ENCODE measurements at places on chromosomes 1 and 21.

- no peak for DNase-seq
Measured at GRCh38 chr1:25989440-25990234, 8.2 kb downstream of the PAFAH2 start.

GRCh38 chr1:244603498-244603897 is 49.4 kb upstream of the DESI2 start:
- DNase-seq: no peak

GRCh38 chr1:72109916-72110315 is 172.4 kb downstream of the NEGR1 start:
- no peak for DNase-seq

GRCh38 chr1:117060441-117061317 is 553 bp downstream of the TTF2 start:
- peak; percentile 62 for DNase-seq

DNA sequence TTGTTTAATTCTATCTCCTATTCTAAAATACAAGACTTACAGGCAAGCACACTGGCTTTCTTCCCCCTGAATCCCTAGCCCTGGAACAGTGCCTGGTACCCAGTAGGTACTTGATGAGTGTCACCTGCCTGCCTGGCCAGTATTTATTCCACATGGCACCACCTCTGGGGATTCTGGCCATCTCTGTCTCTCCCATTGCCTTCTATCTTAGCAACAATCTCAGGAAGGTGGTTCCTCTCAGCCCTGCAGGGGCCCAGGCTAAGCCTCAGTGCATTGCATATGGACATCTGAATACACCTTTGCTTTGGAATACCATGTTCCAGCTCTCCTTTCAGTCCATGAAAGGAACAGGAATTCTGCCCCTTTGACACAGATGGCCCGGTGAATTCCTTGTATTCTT is 81.0 kb downstream of the HIVEP3 start:
- DNase-seq: no peak

DNA sequence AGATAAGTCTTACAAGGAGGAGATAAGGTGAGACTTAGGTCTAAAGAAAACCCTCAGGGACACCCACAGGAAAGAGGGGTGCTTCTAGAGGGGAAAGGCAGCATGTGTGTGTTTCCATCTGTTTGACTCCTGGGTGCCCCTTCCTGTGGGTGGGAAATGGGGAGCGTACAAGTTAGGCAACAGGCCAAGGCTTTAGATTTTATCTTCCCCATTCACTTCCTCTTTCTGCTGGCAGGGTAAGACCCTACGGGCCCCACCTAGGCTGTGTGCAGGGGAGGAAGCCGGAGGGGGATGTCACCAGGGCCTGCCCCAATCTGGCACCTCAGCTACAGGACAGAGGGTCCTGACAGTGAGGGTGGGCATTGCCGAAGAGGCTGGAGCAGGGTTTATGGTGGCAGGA is 2.5 kb upstream of the OLIG1 start:
- DNase-seq: no peak

GRCh38 chr1:7538033-7538432 is 233.1 kb upstream of the VAMP3 start:
- no peak for DNase-seq

DNA sequence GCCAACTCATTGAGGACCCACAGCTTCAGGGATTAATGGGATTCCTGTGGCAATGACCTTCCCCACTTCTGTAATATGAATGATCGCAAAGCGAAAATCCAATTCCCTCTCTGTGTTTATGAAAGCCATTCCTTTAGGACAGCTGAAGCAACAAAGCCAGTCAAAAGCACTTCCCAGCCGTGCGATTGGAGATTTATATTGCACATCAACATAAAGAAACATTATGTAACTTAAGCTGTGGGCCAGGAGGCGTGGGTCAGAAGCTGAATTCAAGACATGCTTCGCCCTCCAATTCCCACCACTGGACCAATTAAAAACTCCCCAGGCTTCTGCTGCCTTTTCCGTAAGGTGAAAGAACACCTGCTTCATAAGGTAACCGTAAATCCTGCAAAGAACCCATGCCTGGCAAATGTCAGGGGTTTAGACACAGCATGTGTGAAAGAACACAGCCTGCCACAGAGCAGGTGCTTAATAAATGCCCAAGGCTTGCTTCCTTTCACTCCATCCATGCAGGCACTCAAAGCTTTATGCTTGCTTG is 138.9 kb upstream of the SOD1 start:
- DNase-seq: no peak

- DNase-seq: peak; percentile 82
Measured at GRCh38 chr1:145720878-145721671, 1.8 kb downstream of the CD160 start.

- DNase-seq: peak; percentile 78
Measured at GRCh38 chr1:30759718-30760281, 2.2 kb upstream of the LAPTM5 start.

- DNase-seq: no peak
Measured at GRCh38 chr1:225880222-225880588, 2.0 kb downstream of the TMEM63A start.

DNA sequence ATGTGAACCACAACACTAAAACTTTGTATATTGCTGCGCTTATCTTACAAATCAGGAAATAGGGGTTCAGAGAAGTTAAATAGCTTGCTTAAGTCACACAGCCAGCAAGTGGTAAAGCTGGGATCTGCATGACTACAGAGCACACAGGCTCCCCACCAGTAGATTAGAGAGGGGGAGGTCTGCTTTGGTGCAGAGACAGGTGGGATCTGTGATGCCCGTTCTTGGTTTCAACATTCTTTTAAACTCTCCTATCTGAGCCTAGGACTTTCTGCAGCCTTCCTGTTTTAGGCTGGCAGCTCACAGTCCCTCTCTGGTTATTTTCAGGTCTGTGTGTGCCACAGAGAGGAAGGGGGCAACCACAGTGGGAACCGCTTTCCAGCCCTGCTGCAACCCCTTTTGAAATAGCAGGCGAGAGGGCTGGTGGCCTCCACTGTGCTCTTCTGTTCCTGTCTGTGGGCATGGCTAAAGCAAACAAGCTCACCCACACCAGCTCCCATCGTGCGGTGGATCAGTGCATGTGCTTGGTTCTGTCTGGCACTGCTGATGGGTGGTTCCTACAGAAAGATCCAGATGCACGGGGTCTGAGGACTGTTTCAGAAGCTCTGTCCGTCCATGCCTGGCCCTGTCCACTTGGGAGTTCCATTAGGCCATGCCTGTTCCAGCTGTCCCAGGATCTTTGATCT is 1.7 kb upstream of the IL6R start:
- peak; percentile 60 for DNase-seq

GRCh38 chr1:23013657-23014056 is 2.0 kb downstream of the TEX46 start:
- no peak for DNase-seq

- no peak for DNase-seq
Measured at GRCh38 chr1:42424201-42424600, 31.6 kb downstream of the ZMYND12 start.

DNA sequence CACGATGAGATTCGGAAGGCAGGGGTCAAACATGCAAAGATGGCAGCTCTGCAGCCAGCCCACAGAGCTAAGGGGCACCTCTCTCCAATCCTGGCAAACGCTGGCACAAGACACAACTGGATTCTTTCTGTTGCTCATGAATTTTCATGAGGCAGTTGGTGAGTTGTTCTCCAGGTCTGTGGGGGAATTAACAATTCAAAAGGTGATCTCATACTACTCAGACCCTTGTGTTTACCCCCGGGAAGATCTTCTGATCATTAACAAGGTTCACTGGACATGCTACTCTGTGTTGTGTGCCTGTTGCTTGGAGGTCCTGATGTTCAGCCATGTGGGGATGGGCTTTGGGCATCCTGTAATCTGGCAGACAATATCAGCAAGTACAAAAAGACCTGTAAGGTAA is 128.9 kb downstream of the HHAT start:
- no peak for DNase-seq

DNA sequence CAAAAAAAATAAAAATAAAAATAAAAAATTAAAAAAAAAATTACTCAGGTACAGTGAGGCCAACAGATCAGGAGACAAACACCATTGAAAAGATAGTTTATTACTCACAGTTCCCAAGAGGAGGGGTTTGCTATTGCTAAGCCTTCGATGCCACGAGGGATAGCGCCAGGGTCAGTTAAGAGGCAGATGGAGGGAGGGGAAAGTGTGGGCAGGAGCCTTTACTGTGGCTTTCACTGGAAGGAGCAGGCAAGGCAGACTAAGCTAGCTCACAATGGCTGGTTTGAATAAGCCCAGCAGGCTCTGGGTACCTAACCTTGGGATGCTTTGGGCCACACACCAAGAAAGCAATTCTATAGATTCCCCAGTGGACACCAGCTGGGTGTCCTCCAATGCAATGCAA is 12.7 kb upstream of the RNF187 start:
- no peak for DNase-seq

- DNase-seq: no peak
Measured at GRCh38 chr1:27609210-27609555, 5.2 kb upstream of the AHDC1 start.

- DNase-seq: no peak
Measured at GRCh38 chr1:164564378-164564777, 5.4 kb downstream of the PBX1 start.

GRCh38 chr1:58439946-58440345 is 106.6 kb downstream of the OMA1 start:
- DNase-seq: no peak

GRCh38 chr1:66300972-66301451 is 232.9 kb upstream of the SGIP1 start:
- peak; percentile 73 for DNase-seq

- DNase-seq: no peak
Measured at GRCh38 chr21:25370311-25370744, 237.0 kb downstream of the MRPL39 start.

DNA sequence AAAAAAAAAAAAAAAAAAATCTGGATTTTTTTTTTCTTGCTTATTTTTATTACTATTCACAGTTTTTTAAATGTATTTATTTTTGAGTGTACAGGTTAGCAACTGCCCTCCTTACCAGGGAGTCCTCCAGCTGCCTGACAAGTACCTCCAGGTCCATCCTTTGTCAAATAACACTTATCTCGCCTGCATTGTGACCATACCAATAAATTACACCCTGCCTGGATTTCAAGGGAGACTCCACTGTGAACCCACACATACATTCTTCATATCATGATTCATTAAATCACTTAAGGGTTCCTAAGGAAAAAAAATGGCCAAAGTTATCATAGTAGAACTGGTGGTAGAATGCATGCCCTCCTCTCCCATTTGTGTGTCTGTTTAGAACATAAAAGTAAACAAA is 38.4 kb downstream of the EEIG2 start:
- no peak for DNase-seq

Data from activated CD8-positive, alpha-beta memory T cell treated with anti-CD3 and anti-CD28 coated beads, Interleukin-2, amount 10 ng/mL, durations not matched to agents 7 days and 5 days (primary cell).